ENCODE measurements at places on chromosomes 2 and 18.
A peak's percentile ranks its signal among the peaks of the same experiment; 100 is the strongest.

DNA sequence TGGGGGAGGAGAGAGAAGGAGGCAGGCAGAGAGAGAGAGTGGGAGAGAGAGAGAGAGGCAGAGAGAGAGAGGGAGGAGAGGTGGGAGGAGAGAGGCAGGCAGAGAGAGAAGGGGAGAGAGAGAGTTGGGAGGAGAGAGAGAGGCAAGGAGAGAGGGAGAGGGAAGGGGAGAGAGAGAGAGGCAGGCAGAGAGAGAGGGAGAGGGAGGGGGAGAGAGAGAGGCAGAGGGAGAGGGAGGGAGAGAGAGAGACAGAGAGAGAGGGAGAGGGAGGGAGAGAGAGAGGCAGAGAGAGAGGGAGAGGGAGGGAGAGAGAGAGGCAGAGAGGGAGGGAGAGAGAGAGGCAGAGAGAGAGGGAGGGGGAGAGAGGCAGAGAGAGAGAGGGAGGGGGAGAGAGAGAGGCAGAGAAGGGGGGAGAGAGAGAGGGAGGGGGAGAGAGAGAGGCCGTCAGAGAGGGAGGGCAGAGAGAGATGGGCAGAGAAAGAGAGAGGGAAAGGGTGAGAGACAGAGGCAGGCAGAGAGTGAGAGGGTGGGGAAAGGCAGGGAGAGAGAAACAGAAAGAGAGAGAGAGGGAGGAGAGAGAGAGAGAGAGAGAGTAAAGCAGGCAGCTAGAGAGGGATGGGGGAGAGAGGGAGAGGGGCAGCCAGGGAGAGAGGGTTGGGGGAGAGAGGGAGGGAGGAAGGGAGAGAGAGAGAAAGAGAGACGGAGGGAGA, 122.2 kb upstream of the PXDN start:
- peak; percentile 17 for DNase-seq

DNA sequence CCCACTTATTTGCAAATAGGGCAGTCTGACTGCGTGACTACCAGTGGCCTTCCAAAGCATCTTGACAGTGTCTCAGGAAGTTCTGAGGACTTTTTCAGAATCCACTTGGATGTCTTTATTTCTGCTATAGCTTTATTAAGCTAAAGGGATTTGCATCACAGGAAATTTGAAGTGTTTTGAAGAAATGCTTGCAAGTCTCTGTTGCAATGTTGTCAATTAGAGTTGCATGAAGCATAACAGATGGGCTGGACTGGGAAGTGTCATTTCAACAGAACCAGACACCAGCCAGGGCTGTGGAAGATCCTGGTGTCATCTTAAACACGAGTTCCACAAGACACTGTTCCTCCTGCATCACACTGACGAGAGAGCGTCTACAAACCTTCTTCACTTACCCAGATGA, 224.5 kb downstream of the EN1 start:
- no peak for DNase-seq

DNA sequence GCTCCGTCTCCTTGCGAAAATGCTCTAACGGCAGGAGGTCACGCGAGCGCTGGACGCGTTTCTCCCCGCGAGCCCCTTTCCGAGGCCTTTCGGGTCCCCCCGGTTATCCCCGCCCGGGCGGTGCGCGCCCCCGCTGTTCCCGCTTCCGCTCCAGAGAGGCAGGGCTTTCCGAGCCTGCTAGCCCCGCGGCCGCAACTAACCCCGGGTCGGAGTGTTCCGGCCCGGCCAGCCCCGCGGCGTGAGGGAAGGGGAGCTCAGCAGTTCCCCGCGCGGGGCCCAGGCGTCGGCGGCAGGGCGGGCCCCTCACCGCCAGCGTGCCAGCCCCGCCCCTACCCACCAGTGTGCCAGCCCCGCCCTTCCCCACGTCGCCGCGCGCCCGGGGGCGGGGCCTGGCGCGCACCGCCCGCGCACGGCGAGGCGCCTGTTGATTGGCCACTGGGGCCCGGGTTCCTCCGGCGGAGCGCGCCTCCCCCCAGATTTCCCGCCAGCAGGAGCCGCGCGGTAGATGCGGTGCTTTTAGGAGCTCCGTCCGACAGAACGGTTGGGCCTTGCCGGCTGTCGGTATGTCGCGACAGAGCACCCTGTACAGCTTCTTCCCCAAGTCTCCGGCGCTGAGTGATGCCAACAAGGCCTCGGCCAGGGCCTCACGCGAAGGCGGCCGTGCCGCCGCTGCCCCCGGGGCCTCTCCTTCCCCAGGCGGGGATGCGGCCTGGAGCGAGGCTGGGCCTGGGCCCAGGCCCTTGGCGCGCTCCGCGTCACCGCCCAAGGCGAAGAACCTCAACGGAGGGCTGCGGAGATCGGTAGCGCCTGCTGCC, at the start of gene MSH6:
MSH6 (plus strand) TSS at position 475 of the 815 bp plus-strand sequence; CDS start at position 564, 89 bp downstream.
- peak; percentile 89 for DNase-seq

DNA sequence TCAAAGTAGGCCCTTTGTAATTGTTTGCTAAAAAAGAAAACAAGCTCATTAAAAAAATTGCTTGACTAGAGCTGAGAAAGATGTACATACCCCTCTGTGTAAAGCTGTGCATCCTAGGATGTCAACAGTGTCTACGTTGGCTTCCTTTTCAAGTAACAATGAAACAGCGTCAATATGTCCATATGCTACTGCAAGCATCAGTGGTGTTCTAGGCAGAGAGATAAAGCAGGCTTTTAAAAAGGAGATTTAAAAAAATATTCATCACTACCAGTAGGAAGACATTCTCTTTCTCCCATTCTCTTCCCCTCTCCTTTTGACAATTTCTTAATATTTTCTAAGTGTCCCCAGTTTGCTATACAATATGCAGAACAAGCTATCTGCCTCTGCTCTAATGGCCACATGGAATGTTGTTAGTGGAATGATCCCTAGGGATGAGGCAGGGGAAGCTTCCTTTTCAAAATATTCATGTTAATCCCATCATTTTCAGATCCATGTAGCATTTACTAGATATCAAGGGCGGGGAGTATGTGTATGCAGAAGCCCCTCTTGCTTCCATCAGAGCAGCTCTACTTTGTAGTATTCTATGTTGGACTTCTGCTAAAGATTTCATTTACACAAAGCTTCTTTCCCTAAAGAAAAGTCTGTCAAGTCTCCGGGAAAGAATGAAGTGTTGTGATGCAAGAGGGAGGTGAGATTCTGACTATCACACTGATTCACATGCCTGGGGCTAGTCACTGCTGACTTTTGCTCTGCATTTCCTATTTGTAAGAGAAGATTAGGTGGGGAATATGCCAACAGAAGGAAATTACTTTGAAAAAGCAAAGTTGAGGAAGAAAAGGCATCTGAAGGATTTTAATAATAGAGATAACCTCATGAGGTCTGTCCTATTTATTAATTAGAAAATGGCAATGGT, 81.5 kb upstream of the PGAP1 start:
- peak; percentile 67 for DNase-seq

GRCh38 chr18:22465859-22466457, 48.2 kb upstream of the CTAGE1 start:
- DNase-seq: peak; percentile 97

DNA sequence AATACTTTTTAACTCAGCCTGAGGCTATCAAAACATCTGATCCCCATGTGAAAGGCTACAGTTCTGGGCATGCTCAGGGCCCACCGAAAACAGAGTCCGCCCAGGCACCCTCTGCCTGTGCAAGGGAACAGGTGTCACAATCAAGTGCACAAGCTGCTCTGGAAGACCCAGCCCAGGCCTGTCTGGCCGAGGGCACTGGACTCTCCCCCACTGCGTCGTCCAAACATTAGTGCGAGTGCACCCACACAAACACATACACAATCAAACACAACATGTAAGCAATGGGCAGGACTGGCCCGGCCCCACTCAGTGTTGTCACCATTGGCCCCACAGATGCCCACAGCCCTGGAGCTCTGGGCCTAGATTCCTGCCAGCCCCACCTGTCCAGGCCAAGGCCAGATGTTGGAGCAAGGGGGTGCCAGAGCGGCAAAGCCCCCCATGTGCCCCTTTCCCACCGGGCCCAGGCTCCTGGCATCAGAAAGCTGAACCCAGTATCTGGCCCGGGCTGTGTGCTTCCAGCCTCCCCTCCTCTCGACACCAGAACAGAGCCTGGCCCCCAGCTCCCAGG, 617 bp upstream of the ALPG start:
- DNase-seq: no peak

DNA sequence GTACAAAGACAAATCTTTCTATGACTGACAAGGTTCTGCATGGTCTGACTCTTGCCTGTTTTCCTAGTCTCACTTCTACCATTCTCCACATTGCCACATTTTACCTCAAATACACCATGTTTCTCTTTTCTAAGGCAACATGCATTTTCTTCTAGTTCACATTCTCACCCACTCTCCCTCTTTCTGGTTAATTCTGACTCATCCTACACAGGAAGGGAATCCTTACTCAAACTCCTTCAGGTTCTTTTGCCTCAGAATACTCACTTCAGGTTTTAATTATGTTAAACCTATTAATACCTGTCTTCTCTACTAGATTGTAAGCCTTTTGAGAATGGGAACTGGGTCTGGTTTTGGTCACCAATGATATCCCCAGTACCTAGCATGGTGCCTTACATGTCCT, 47.2 kb downstream of the MAP2 start:
- peak; percentile 77 for DNase-seq

DNA sequence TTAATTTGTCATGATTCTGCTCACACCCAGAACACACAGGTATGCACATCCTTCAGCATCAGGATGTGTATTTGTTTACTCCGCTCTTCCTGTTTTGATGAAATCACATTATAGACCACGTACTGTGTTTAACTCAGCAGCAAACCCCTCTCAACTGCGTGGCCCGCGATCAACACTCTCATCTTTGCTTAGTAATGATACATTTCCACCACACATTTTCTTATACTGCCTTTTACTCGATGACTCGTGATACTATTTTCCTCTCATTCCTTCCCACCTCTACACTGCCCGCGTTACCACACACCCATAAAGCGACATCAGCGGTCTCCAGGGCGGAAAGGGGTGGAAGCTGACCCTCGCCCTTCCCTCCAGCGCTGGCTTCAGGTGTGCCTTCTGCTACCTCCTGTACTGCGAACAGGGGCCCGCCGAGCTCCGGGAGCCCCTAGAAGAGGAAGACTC, 1.3 kb downstream of the NETO1 start:
- DNase-seq: no peak

- DNase-seq: peak; percentile 4
Observed at GRCh38 chr18:77749089-77749488, 499.4 kb downstream of the GALR1 start.

GRCh38 chr18:8065773-8066172, 498.7 kb downstream of the PTPRM start:
- DNase-seq: no peak

DNA sequence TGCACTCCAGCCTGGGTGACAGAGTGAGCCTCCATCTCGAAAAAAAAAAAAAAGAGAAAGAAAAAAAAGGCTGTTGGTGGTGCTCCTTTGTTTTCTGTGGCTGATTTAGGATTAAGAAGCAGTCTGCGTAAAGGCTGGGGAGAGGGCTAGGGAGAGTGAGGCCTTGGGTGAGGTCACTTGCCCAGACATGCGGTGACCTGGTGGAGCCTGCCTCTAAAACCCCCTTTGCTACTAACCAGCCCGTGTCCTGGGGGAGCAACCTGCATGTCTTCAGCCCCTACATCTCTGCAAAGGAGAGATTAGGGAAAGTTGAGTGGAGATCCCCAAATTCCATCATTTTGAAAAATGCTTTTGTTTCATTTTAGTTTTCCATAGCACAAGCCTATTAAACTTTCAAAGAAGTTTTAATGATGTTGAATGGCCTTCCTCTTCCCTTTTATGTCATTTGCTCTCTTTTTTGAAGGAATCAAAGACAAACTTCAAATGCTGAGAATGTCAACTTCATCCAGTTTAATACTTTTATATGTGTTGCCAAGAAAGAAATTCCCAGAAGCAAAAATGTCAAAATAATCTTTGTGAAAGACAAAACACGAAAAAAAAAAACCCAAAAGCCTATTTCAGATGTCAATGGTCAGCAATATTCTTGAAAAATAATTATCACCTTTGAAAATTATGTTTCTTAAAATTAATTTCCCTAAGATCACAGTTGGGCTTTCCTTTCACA, 38.9 kb upstream of the RALBP1 start:
- DNase-seq: no peak
